ENCODE measurements at places on chromosomes 7 and 10.

GRCh38 chr10:86362586-86363183 lies 3.9 kb downstream of the GRID1 start:
- no peak for DNase-seq

GRCh38 chr7:136009488-136010079 lies 32.4 kb upstream of the MTPN start:
- DNase-seq = peak; percentile 66

DNA sequence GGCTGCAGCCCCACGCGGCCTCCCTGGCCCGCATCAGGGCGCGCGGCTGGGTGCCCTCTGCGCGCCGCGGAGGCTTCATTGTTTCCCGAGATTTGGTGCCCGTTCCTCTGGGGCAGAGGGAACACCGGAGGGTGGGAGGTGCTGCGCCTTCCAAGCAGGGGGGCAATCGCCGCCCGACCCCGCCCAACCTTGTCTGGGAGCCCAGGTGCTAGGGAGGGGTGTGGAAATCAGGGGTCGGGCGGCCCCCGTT lies 1.0 kb upstream of the NRP1 start:
- peak; percentile 36 for DNase-seq

DNA sequence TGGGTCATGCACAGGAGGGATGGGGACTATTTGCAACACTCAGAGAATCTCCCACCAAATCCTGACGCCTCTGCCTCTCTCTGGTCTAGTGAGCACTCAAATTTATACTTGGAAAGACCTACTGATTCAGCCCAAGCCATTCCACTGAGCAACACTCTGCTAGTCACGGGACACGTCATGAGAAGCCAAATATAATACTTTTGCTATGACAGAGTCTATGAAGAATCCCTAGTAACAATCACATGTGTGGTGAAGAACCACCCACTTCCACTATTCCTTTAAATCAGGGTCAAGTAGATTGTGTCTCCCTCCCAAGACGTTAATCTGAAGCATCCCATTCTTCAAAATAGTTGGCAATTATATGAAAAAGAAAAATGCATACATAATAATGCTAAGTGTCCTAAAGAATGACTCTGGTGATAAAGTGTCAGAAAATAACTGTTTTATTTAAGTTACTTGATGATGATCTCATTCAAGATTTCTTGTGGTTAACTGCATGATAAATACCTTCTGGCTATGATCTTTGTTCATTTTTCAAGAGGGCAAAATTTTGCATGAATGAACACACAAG lies 28.5 kb downstream of the CHCHD3 start:
- DNase-seq = peak; percentile 36

GRCh38 chr7:70775570-70776156 lies 356.3 kb upstream of the GALNT17 start:
- DNase-seq = no peak

DNA sequence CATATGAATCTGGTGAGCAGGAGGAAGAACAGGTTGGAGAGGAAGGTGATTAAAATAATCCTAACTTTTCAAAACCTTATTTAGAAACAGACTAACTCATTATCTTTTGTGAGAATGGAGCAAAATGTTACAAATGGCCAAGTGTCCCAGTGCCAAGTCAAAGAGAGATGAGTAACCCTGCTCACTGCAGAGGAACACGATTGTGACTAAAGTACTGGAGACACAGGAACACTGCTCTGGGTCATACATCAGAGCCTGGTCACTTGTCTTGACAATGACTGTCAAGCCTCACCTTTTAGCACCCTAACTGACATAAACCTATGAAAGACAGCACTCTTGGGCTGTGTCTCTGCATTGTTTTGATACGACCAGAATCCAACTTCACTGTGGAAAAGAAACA lies 108.8 kb downstream of the SGMS1 start:
- DNase-seq = no peak

Data from inflammatory macrophage treated with lipopolysaccharide for 4 hours (primary cell).